Esophagus squamous epithelium (tissue), 5 donors: ENCODE measurements at places on chromosomes 16 and 17.

DNA sequence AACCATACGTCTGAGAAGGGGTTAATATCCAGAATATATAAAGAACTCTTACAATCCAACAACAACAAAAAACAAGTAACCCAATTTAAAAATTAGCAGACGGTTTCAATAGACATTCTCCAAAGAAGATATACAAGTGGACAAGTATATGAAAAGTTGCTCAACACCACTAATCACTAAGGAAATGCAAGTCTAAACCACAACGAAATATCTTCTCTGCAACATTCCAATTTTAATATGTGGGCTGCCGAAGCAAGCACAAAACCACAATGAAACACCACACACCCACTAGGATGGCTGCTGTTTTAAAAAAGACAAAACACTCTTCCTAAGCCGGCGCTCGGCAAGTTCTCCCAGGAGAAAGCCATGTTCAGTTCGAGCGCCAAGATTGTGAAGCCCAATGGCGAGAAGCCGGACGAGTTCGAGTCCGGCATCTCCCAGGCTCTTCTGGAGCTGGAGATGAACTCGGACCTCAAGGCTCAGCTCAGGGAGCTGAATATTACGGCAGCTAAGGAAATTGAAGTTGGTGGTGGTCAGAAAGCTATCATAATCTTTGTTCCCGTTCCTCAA is 5.9 kb upstream of the SLC13A2 start:
- no peak for DNase-seq

- DNase-seq, result no peak
Measured at GRCh38 chr17:77594416-77595209, 363.9 kb upstream of the TNRC6C start.

DNA sequence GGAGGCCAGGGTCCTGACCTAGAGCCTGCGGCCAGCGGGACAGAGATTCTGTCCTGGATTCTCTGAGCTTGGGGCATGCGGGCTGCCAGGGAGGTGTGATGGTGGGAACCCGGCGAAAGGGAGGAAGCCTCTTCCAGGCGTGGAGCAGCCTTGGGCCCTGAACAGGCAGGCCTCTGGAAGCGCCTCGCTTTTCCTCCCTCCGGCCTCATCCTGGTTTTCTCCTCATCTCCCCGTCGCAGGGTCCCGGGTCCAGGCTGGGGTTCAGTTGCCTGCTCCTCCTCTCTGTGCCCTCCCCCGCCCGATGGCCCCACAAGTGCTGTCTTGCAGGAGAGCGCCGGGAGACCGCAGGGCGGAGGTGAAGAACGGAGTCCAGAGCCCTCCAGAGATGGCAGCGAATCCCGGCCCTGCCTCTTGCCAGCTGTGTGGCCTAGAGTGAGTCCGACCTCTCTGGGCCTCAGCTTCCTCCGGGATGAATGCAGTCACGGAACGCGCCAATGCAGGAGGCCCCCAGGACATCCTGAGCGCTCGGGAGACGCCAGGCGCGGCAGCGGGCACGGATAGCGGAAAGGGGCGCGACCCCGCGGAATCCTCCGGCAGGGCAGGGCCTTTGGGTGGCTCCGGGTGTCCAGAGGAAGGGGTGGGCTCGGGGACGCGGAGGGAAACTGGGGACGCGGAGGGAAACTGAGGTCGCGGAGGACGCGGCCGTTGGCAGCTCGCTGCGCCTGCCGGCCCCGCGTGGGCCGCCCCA is 553 bp upstream of the RAB11FIP4 start:
- no peak for DNase-seq

DNA sequence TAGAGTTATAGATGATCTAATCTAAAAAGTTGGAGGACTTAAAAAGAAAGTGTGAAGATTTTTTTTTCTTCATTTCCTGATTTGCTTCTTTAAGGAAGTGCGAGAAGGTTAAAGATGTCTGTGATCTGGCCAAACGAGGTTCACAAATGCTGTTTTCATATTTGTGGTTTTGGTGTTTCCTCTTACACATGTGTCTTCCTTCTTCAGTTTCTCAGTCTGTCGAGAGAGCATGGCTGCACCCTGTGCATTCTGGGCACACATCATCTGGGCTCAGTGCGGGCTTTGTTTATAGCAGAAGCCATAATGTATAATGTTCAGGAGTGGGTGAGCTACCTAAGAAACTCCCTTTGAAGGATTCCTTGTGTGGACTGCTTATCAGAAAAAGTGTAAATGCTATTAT is 260.4 kb upstream of the TBX2 start:
- no peak for DNase-seq

GRCh38 chr17:75810216-75810615 is 25.6 kb downstream of the UNK start:
- no peak for DNase-seq

- no peak for DNase-seq
Measured at GRCh38 chr16:70739389-70739788, 53.5 kb upstream of the MTSS2 start.

GRCh38 chr17:28750178-28751047 is 6.6 kb downstream of the TRAF4 start:
- DNase-seq, result peak; percentile 81

DNA sequence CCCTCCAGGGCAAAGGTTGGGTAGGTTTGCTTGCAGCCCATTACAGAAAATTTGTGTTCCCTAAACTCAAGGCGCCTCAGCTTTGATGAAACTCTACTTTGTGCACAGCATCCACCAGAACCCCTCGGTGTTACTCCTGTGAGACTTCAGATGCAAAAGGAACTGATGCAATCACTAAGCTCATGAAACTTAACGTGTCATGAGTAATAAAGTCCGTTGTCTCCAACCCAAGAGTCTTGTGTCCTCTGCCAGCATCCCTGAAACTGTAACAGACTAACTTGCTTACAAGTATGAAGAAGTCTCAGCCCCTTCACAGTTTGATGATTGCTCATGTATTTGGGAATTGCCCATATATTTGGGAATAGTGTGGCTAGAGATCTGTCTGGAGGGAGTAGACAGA is 74.8 kb upstream of the MARCHF10 start:
- DNase-seq, result no peak

DNA sequence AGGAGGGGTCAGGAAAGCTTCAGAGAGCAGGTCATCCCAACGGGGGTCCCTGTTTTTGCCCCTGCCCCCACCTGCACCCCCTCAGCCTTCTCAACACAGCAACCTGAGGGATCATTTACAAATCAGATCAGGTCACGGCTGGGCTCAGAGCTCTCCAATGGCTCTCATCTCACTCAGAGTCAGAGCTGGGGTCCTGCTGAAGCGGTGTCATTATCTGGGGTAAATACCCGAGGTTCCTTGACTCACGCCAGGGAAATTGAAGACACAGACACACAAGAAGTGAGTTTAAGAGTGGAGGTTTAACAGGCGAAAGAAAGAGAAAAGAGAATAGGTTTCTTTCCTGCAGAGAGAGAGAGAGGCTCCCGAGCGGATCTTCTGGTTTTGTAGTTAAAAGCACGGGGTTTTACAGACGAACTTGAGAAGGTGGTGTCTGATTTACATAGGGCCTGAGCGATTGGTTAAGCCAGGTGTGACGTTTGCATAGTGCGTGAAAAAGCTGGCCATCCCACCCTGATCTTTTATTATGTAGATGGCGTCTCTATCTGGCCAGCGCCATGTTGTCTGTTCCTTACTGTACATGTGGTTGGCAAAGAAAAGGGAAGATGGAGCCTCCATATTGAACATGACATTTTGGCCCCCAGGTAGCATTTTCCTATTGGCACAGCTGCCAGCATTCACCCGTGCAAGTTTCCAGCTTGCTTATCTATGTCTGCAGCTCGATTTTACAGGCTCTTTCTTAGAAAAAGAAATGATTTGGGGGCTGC is 51.4 kb downstream of the WSB1 start:
- no peak for DNase-seq

- DNase-seq, result no peak
Measured at GRCh38 chr17:80422276-80422675, 7.3 kb downstream of the ENDOV start.

- no peak for DNase-seq
Measured at GRCh38 chr16:69428652-69429051, 4.2 kb downstream of the CYB5B start.

- DNase-seq, result no peak
Measured at GRCh38 chr17:80761110-80761871, 216.7 kb downstream of the RPTOR start.

GRCh38 chr16:29694384-29695195 is 15.6 kb downstream of the QPRT start:
- DNase-seq, result no peak

DNA sequence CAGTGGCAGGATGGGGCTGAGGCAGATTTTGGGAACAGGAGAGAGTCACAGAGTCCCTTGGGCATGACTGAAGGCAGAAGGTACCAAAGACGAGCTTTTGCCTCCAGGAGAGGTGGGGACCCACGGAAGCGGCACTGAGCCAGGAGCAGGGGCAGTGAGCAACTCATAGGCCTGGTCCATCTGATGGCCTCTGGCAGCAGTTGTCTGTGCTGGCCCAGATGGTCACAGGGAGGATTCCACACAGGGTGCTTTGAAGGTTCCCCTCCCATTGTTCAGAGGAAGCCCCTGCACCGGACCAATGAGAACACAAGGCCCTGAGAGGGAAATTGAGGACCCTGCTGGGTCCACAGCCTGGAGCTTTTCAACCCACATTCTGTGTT is 360.3 kb upstream of the TNRC6C start:
- DNase-seq, result no peak

DNA sequence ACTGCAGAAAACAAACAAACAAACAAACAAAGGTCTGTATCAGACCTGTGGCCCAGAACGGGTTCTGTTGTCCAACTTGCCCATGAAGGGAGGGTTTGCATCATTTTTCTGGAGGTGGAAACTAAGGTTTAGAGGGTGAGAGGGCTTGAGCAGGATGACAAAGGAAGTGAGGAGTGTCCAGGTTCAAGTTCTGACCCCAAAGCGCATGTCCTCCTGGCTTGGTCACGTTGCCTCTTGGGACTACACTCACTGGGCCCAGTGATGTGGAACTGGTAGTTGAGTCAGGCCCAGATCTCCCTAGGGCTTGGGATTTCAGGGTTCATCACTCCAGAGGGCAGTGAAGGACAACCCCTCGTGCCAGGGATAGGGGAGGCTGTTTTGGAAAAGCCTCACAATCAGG is 1.8 kb downstream of the SREBF1 start:
- DNase-seq, result no peak

DNA sequence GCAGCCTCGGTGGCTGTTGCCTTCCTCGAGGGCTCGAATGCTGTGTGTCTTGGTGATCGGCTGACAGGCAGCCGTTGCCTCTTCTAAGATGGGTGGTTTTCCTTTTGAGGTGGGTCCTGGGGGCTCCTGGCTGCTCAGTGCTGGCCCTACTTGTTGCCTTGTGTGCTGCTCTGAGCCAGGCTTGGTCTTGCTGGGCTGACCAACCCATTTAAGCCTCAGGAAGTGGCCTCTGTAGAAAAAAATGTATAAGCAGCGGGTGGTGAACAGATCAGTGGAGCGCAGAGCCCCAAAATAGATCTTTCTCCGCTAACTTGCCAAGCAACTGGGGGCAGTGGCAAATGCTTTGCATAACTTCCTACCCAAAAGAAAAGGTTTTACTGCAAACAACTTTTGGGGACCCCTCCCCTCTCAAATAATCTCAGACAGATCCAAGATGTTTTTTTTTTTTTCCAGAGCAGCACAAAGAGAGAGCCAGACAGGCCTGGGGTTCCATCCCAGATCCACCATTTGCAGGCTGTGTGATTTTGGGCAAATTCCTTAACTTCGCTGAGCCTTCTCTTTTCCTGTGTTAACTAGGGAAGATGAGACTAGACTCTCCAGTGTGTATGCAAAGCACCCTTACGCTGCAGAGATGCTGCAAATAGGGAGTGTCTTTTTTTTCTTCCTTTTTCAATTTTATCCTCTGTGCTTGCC is 42.5 kb downstream of the PLCG2 start:
- DNase-seq, result no peak

GRCh38 chr17:80945736-80946135 is 45.9 kb upstream of the CHMP6 start:
- DNase-seq, result no peak

- DNase-seq, result no peak
Measured at GRCh38 chr16:72561-73548, at the start of gene RHBDF1. Gene RHBDF1, minus strand, starts transcription at chr16:72631. Its CDS starts 7,616 bp downstream, at chr16:65015.

DNA sequence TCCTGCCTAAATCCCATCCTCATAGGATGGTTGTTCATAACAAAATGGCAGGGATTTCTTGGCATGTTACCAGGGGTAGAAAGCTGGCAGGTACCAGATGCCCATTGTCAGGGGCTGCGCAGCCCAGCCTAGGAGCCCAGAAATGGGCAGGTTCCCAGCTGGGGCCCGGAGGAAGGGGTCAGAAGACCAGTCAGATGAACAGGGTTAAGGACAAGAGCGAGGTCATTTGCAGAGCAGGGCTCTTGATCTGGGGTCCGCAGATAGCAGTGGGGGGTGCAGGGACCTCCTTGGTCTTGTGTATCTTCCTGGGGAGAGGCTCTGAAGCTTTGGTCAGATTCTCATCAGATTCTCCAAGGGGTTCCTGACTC is 52.3 kb upstream of the CDC42EP4 start:
- DNase-seq, result no peak

GRCh38 chr17:71330099-71330375 is 790.8 kb upstream of the SOX9 start:
- no peak for DNase-seq

DNA sequence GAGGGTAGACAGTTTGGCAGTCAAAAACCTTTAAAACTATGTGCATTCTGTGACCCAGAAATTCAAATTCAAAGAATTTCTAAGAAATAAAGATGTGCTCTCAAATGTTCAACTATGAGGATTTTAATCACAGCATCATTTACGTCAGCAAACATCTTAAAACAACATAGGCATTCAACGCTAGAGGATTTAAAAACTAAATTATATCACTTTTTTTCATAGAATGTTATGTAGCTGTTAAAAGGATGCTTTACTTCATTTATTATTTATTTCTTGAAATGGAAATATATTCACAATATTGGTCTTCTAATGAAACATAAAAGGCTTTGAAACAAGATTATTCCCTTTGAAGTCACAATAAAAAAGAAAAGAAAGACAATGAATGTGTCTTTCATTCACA is 3.6 kb downstream of the GLP2R start:
- DNase-seq, result no peak

DNA sequence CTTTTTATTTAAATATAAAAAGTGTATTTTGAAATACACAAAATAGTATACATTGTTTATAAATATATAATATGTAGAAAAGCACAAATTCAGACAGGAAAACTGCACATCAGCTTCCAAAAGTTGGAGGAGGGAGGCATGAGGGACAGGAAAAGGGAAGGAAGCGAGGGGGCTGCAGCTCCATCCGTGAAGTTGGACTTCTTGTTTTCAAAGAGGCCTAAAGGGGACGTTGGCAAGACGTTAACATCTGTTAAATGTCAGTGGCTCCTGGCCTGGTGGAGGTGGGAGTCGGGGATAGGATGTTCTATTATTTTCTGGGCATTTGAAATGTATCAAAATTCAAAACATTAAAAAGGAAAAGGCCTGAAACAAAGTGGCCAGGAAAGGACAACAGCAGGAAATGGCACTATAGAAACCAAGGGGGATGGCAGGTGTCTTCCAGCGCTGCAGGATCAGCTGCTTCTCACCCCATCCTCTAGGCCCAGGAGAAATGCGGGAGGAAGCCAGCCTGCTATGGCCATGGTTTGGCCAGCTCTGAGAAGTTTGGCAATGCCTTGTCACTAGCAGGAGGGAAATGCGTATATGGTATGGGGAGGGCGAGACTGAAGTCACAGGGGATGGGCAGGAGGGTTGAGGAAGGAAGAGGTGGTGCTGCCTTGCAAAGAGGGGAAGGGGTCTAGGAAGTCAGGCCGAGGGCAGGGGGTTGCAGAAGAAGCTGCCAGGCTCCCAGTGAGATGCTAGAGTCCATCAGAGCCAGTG is 6.4 kb downstream of the CMTM2 start:
- no peak for DNase-seq
